ENCODE measurements at places on chromosomes 2 and 18. TPM values are rescaled to one million over a fixed set of nuclear protein-coding genes. Genes with fewer than 3 reads are reported as not detected.

DNA sequence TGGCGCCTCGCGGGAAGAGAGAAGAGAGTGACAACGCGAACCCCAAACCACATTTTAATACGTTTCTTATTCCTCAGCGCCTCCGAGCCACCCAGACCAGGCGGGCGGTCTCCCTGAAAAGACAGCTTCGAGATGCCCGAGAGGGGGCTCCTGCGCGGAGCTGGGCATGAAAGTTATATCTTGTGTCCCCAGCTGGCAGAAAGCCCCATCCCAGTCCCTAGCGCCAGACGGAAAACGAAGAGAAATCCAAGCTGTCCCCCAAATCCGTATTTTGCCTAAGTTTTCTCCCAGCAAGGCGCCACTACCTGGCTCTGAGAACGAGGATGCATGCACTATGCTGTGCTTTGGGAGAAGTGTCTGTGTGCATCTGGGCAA is 797 bp downstream of the NXPH2 start:
- DNase-seq: no peak

DNA sequence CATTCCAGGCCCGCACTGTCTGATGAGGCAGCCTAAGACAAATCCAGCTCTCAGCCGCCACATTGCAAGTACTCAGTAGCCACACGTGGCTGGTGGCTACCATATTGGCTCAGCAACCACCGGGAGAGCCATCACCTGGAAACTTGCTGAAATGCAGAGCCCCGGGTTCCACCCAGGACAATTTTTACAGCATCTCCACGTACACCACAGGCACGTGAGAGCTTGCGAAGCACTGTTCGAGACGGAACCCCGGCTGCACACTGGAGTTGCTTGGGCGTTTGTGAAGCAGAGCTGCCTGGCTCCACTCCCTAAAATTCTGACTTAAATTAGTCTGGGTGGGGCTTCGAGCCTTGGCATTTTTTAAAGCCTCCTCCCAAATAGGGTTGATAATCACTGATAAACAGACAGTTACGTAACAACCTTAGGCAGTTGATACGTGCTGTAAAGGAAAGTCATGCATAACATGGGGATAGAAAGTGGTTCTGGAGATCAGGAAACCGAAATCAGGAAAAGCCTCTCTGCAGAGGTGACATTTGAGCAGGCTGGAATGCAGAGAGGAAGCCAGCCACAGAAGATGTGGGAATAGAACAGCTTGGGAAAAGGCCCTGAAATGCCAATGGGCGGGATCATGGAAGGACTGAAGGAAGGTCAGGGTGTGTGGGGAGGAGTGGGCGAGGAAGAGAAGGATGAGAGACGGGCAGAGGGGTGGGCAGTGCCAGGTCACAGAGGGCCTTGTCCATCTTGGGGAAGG is 6.2 kb downstream of the ASAP2 start:
- peak; percentile 66 for DNase-seq

DNA sequence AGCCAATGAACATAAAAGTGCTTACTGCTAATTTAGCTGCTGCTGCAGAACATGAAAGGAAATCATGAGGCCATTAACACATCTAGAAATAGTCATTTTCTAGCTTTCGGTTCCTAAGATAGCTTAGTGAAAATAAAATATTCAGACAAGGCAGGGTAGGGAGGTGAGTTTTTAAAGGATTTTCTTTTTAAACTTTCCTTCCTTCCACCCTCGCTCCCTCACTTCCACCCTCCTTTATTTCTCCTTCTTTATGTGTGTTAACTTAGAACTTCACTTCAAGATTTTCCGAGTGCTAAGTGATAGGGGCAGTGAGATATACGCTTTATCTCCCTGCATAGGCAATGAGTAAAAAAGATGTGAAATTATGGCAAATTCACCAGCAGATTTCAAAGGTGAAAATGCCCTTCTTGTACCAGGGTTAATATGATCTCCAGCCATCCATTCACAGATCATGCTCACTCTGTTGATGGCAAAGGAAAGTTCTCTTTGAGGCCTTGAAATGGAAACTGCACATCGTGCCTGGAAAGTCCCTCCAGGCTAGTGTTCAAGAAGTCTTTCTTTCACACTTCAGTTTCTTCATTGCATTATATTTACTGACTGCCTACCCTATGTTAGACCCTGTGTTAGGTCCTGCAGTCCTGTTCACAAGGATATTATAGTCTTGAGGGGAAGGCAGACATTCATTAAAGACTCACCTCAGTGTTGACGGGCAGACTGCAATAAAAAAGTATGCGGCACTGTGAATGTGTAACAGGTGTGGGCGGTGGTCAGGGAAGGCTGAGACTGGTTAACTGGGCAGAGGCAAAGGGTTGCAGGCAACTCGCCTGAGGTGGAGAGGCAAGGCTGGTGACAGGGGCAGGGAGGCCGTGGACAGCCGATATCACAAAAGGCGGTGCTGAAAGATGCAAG is 200.8 kb downstream of the PLCL1 start:
- no peak for DNase-seq

DNA sequence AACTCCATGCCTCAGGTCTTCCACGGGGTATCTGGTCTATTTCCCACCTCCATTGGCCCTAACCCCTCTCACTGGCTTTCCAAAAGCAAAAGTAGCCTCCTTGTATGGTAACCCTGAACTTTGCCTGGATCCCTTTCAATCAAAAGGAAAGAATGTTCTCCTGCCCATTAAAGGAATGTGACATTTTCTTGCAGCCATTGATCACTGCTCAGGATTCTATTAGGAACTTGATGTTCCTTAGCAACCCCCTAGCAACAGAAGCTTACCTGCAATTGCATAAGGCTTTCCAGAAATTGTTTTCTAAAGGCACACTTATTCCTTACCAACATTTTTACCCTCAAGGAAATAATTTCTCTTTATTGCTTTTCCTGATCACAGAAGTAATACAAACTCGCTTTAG is 91.4 kb upstream of the AGAP1 start:
- DNase-seq: no peak

Gene INSIG2
- total RNA-seq: 6.1 TPM

Gene FHOD3
- total RNA-seq: 5.2 TPM

Gene SLC16A14
- 3.5 TPM for total RNA-seq

DNA sequence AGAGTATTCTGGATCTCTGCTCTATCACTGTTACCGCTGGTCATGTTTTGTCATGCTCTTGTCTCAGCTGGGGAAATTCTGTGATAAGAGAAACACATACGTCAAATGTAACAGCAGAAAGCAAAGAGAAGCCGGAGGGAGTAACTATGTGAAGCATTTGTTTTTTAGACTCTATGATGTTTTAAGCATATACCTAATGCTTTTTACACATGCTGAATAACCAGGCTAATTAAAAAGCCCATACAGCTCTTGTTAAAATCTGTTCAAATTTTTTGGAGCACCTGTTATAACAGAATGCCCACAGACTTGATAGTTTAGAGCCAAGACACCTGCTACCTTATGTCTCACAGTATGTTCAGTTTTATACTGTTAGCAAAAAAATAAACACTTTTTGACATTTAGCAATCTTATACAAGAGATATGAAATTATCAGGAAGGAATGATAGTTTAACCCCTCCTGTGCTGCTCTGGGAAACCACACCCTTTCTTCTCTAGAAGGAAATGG is 92.3 kb upstream of the TANK start:
- no peak for DNase-seq

Gene CTAGE1
- total RNA-seq: 0.43 TPM

DNA sequence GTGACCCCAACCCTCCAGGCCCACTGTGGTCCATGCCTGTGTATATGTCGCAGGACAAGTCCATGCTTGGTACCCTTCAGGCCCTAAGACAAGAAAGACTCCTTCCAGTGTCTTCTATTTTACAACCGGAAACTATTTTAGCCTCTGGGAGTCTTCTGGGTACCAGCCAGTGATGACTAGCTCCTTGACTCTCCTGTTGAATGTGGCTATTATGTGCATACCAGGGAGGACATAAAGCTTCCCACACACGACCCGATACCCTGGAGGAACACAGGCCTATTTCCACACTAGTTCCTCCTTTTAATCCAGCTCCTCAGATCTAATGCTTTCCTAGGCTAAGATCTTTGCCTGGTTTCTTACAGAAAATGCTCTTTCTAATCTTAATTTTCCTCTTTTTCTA is 178.1 kb downstream of the NCKAP5 start:
- DNase-seq: peak; percentile 47

GRCh38 chr2:222949690-222950323 is 89.0 kb downstream of the ACSL3 start:
- DNase-seq: no peak

Gene MYO5B
- under 0.01 TPM for total RNA-seq

Gene ALPG
- not detected for total RNA-seq

GRCh38 chr2:169080250-169081069 is 11.1 kb downstream of the DHRS9 start:
- DNase-seq: no peak

Gene PLGLB2
- 1.6 TPM for total RNA-seq

Gene ASXL3
- total RNA-seq: under 0.01 TPM

- DNase-seq: no peak
Measured at GRCh38 chr2:26712486-26713465, 20.3 kb downstream of the KCNK3 start.

DNA sequence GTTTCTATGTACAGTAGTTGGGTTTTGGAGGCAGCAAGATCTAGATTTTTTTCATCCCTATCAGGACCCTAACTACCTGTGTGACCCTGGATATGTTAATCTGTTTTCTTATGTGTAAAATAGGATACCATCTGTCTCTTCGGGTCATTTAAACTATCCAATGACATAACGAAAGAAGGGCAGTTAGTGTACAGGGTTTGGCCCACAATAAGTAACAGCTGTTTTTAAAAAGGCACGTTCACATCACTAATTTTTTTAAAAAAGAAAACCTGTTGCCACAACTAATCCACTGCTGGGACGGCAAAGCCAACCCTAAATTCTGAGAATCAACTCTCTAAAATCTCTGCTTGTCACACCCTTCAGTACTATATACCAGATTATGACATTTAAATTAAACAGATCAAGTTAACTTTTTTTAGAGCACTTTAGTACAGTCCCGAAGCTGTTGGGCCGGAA is 869 bp downstream of the USP40 start:
- no peak for DNase-seq

DNA sequence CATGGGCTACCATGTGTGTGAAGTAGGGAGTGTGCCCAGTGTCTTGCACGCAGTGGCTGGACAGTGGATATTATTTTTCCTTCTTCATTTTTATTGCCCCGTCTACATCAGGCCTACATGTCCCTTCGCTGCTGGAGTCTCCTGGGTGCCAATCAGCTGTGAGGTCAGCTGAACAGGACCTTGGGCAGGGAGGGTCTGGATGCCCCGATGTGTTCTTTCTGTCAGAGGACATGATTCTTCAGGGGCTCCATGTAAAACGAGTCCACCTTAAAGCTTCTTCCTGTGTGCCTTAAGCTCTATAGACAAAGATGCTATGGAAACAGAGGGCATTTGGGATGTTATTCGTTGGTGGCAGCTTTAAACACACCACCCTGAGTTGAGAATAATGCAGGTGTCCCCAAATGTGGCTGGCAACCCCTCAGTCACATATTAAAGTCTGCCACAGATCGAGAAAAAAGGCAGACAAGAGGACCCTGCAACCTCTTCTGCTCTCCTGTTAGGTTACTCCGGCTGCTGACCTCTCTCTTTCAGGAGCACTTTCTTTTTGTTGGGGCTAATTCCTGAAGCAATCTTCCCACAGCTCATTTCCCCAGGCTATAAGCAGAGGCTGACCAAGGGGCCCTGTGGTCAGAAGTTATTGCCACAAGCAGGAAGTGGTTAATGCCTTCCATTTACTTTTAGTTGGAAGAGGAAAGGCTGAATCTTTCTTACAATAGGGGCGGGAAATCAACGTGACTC is 20.0 kb downstream of the GREB1 start:
- DNase-seq: peak; percentile 87

DNA sequence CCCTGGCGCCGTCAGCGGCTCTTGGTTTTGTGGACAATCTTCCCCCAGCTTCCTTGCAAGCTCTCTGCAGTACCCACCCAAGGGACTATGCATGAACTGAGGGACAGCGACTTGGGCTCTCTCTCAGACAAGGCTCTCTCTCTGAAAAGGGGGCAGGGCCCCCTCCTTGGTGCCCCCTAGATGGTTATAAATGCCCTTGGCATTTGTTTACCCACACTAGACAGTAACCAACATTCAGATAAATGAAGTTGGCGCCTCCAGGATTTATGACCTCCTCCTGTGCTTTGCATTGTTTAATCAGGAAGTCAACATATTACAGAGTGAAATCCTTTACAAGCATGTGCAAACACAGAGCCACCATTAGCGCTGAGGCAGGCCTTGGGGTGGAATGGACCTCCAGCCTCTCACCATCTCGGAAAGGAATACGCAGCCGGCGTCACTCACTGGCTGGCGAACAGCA is 547.4 kb upstream of the ID2 start:
- no peak for DNase-seq

Measured in fibroblast of villous mesenchyme (primary cell).